ENCODE measurements at places on chromosomes 2 and 18.

- no peak for DNase-seq
Measured at GRCh38 chr2:100194951-100195350, 52.6 kb upstream of the AFF3 start.

DNA sequence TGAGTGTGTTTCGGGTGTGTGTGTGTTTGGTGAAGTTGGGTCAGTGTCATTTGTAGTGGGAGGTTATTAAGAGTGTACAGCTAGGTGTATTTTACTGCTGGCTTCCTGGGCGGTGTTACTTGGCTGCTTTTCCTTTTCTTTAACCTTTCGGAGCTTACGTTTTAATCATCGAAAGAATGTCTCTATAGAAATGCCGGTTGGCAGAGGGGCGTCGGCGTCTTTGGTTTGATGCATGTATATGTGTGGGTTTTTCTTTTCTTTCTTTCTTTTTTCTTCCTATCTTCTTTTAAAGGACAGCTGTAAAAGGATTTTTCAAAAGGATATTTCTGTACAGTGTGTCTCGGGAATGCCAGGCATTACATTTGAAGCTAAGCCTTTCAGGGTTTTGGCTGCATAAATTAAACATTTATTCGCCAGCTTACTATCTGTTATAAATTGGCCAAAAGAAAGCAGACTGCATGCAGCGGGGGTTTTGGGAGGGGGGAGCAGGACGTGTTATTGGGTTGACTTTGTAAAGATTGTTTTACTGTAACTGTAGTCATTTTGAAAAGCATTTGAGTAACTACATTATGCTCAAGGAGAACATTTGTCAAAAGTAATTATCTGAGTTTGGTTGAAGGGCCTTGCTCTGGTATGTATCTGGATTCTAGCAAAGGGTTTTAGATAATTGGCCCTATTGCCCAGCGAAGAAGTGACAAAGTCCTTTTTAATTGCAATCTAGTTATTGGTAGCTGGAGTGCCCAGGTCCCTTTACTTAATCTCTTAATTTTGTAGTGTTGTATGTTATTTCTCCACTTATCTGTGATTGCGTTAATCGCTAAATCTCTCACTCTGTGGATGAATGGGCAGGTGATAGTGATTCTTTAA lies 1.6 kb downstream of the ASXL3 start:
- DNase-seq = peak; percentile 46

- no peak for DNase-seq
Measured at GRCh38 chr2:71736986-71737385, 283.6 kb downstream of the DYSF start.

DNA sequence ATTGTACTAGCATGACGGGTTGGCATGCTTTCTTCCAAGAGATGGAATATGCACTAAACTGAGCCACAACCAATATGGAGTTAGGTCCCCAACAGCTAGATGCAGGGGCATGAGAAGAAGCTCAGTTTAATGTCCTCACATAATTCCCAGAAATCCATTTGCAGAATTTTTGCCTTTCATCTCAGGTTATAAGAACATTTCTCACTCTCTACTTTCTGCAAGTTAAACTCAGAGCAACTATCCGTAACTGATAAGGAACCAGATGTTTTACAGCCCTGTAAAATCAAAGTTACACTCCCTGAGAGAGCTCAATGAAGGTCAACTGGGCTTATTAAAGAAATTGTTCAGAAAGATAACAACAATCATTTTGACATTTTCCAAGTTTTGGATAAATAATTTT lies 30.7 kb downstream of the COPS8 start:
- no peak for DNase-seq

DNA sequence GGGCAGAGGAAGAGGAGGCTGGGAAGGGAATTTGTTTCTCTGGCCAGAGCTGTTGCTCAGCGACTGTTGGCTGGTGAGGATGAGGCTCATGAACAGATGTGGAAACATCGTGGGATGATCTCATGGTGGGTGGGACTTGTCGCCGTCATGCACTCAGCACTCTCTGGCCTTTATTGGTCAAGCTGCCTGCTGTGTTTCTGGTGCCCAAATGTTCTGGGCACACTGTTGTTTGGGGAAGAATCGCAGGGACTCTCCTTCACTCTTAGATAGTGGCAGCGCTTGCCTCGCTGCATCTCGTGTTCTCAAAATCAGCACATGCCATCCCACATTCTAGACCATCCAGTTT lies 145.6 kb downstream of the AGAP1 start:
- DNase-seq = no peak

GRCh38 chr2:199772035-199772976 lies 78.7 kb downstream of the FTCDNL1 start:
- no peak for DNase-seq

DNA sequence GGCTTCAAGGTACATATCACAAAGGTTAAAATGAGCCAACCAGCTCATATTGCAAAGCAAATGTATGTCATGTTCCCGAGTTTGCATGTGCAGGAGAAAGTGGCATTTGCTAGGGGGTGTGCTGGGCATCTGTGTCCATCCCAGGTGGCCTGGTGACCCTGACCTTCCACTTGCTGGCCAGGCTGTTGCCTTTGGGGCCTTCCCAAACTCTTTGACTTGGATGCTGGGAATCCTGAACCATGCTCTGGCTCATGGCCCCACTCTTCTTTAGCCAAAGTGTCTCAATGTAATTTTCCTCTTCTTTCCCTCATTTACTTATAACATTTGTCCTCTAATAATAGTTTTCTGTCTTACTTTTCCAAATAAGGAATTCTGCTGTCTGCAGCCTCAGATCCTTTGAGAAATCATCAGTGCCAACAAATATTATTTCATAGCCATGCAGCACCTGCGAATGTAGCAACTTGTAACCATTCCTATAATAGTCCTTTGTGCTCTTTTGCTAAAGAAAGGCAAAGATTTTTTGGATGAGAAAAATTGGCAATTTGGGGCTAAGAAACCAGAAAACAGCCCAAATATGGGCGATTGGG lies 64.2 kb downstream of the MTCL1 start:
- DNase-seq = no peak

- DNase-seq = no peak
Measured at GRCh38 chr2:14231391-14231898, 401.1 kb upstream of the LRATD1 start.

DNA sequence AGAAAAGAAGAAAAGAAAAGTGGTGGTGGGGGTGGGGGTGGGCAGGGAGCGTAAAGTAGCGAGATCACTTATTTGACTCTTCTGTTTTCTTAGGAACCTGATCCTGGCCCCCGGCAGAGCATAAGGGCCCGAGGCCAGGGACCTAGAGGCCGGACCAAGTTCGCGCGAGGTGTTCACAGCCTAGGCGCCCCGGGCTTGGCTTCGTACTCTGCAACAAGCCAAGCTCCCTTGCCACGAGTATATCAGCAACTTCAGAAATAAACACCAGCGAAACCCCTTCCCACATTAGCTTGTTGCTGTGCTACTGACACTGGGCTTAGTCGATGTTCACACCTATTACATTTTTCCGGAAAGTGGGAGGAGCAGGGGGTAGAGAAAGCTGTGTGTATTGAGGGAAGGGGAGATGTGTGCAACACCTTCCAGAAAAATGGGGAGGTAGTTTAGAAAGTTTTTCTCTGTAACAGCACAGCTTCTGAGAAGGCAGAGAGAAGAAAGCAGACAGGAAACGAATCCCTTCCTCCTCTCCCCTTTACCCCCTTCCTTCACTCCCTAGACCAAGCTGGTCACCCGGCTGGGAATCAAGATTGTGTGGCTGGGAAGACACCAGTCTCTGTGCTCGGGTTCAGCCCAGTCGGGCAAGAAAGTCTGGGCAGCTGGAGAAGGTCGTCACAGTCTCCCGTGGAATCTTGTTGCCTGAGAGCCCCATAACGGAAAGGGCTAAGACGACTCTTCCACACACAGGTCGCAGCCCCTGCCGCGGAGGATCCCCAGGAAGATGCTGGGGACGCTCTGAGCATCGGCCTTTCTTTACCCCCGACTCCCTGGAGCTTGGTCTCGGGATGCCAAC lies 12.0 kb upstream of the SATB2 start:
- DNase-seq = peak; percentile 28

DNA sequence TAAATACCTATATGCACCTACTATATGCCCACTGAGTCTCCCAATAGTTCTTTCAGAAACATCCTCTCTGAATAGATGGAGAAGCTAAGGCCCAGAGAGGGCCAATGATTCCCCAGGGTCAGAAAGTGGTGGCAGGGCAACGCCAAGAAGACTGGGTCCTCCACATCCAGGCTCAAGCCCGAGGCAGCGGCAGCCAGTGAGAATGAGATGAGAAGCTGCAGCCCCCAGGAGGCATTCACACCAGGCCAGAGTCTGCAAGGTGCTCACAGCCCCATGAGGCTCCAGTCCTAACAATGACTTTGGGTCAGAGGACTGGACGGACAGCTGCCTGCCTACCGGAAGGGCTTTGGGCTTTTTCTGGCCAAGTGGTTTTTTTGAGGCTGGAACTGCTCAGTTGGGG lies 3.5 kb downstream of the TEX261 start:
- DNase-seq = no peak

DNA sequence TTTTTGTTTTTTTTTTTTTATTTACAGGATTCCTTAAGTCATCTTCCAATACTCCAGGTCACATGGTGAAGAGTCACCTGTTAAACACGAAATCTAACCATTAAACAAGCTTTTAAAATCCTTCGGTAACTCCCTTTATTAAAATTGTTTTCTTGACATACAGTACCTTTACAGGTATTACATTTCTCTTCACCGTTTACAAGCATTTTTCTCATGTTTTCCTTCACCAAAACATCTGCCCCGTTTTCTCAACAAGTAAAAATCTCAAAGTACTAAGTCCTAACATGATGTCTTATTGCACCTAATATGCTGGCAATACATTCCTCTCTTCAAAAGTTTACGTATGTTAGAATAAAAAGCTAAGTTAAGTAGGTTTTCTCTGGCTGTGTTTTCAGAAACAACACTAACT lies 1.1 kb downstream of the PUM2 start:
- no peak for DNase-seq

DNA sequence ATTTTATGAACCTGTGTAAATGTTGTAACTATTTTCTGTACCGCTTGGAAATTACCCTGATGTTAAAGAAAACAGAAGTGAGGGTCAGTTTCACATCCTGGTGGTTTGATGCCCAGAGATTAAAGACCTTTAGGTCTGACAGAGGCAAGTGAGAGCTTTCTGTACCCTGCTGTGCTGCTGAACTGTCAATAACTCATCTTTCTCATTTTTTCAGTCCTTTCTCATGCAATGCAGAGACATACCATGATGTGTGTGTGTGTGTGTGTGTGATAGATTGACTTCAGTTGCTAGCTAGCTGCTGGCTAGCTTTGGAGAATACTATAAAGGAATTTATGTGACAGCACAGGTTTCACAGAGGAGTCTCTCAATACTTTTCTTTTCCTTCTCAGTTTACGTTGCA lies 2025.6 kb upstream of the LRRTM1 start:
- no peak for DNase-seq

DNA sequence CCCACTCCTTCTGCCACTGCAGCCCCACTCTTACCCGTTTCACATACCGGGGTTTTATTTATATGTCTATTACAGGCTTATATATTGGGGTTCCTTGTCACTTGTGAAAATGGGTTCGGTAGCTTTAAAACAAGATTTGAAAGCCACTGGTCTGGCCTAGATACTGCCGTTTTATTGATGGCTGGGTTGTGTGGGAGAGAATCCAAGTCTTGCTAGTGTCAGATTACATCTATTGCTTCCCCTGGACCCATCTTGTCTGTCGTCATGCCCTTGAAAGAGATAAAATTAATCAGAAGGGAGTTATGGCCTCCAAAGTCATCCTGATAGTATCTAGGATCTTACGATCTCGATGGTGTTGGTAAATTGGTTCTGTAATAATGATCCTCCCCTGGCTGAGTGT lies 79.4 kb downstream of the EIPR1 start:
- no peak for DNase-seq

GRCh38 chr2:190740449-190740848 lies 91.6 kb downstream of the NAB1 start:
- DNase-seq = no peak

DNA sequence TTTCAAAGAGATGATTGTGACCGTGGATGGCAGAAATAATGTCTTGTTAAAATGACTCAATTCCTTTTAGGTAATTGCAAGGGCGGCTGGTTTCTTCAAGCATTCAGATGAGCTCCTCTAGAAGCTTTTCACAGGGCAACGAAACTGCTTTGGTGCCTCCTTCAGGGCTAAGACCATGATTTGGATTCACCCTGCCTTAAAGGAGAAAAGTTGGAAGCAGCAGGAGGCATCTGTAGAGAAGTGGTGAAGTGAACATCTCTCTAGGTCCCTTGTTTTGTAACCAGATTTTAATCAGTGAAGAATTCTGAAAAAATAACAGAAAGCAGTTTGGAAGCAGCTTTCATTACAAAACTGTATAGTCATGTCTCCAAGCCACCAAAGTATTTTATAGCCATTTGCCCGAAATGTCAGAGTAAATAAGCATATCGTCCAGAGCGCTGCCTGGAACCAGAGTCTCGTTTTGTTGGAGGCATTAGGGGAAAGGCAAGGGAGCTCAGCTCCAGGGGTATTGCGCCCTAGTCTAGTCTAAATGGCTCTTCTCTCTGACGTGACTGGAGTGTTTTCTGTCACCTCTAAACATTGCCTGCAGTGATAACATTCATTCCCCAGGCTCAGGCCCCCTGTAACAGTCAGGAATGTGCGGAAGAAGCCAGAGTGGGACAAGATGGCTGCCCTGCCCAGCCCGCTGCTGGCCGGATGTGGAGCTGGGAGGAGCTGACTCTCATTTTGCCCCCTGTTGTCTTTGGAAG lies 57.8 kb upstream of the ITGB6 start:
- no peak for DNase-seq

DNA sequence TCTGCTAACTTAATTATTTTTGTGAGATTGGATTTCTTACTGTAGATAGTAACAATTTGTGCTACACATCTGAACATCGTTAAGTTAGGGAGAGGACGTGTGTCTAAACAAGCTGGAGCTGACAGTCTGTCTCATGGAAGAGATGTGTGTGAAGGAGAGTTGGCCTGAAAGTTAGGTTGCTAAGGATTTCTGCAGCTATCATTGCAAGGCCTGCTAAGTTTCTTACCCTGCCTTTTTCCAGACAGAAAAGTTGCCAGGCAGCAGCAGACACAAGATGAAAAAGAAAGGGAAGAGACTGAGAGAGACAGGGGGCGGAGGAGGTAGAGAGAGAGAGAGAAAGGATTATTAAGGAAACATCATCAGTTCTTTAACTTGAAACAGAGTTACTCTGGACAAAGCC lies 4.1 kb upstream of the LRP1B start:
- no peak for DNase-seq

DNA sequence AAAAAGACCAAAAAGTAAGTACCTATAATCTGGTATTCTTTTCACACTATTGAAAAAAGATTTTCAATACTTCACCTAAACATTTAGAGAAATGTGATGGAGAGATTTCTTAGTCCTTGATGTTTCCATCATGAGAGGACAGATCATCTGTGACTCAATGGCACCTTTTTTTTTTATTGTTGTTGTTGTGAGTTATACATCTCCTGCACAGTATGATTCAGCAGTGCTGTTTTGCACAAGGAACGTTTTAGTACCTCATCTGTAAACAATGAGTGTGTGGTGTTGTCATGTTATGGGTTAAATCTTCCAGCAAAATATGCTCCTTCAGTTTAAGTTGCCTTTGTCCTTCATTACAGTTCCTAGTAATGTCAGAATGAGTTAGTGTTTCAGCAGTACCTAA lies 2.2 kb downstream of the KIAA1328 start:
- no peak for DNase-seq

GRCh38 chr2:36267194-36267593 lies 88.4 kb upstream of the CRIM1 start:
- DNase-seq = no peak
